ENCODE measurements at places on chromosomes 2 and 18.

DNA sequence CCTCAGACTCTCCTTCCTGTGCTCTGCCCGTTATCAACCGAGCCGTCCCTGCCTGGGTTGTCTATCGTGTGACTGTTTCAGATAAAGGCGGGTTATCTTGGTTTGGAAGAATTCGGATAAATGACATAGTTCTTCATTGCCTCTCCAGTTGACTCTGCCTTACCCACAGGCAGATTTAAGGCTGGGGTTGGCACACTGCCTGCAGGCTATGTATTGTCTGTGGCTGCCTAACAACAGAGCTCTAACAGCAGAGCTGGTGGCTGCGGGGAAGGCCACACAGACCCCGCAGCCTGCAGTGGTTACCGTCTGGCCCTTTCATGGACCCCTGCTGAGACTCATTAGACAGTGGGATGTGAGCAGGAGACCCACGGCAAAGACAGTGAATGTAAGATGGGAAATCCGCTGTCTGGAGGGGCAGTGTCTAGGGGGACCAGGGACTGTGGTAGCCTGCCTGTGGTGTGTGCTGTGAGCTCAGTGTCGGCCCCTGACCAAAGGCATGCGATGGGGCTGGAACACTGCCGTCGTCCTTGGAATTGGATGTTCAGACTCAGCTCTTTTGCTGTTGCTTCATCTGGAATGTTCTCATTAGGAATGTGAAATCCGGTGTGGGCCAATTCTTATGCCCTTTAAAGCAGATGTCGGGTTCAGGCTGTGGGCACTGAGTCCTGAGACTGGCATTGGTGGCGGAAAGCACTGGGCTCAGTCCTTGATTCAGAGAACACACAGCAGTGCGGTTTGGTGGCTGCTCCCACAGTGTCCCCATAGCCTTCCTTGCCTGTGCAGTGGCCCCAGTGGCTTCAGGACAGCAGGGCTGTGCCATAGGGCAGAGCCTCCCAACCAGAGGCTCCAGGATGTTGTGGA is 44.5 kb downstream of the SH3RF3 start:
- DNase-seq: no peak

GRCh38 chr2:217279140-217279539 is 419.3 kb upstream of the TNP1 start:
- no peak for DNase-seq

DNA sequence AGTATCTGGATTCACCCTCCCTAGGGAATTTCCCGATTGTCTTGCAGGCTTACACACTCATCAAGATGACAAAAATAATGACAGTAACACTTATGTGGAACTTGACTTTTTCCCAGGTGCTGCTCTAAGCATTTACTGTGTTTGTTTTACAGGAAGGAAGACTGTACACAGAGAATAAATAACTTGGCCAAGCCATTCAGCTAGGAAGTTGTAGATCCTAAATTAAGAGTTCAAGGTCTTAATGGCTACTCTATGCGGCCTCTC is 549 bp upstream of the DPP4 start:
- DNase-seq: no peak

GRCh38 chr2:207363761-207364290 is 165.9 kb upstream of the CREB1 start:
- no peak for DNase-seq

DNA sequence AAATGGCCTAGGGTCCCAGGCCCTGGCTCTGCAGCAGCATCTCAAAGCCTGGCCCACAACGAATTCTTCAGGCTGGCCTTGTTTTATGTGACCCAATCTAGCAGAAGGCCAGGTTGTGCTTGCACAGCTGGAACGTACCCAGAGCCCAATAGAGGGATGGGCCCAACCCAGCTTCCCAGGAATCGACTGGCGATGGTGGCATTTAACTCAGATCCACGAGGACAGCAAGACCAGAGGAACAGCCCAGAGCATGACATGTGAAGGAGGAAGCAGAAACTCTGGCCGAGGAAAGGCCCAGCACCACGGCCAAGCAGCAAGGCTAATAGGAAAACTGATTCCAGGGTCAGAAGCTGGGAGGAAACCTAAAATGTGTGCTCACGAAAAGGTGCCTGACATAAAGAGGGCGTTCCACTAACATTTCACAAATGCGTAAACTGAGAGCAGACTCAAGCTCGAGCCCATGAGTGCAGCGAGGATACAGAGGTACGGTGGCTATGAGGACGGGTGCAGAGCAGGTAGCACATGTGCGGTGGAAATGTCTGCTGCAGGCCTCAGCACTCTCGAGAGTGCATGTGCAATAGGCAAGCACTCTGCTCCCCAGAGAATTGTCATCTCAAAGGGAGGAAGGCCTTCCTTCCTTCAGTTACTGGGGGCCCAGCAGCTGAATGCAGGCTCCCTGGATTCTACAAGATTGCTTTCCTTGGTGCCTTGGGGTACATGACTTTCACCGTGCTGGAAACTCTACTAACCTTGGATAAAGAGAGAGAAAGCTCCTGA is 156.9 kb upstream of the GLI2 start:
- DNase-seq: no peak

DNA sequence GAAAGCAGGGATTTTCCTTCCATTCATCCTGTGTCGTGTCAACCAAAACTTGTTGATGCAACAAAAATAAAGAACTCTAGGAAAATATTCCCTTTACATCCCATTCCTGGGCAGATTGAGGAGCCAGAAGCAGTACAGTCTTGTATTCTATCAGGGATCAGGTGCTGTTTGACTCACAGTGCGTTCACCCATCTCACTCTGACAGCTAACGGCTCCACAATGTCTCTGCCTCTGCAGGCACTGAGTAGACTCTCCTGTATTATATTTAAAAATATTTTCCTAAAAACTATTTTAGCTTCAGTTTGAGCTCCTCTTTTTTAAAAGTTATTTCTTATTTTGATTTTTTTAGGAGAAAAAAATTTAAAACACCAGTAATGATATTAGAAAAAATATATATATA is 600.6 kb upstream of the SALL3 start:
- DNase-seq: no peak

- no peak for DNase-seq
These were observed 125.7 kb downstream of the GALNT1 start for GRCh38 chr18:35707247-35707646.

- no peak for DNase-seq
These were observed 242.4 kb upstream of the TANK start for GRCh38 chr2:160917850-160918249.

GRCh38 chr2:207766697-207767460 is 2.8 kb downstream of the FZD5 start:
- DNase-seq: no peak

- no peak for DNase-seq
These were observed 30.3 kb upstream of the GPC1 start for GRCh38 chr2:240405133-240405532.

GRCh38 chr2:12807907-12808810 is 91.4 kb downstream of the TRIB2 start:
- no peak for DNase-seq

DNA sequence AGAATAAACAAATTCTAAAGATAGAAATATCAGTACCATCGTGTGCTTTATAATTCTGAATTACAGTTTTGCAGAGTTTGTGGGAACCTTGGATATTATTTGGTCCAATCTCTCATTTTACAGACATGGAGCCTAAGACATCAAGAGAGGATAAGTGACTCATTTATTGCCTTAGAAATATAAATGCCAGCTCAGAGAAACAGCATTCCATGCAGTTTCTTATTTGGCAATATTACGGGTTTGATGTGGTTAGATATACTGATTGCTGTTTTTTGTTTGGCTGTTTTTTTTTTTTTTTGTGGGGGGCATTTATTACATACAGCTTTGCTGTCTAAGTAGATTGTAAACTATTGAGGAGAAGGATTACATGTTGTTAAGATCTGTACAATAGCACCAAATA is 1241.1 kb upstream of the LRRTM1 start:
- no peak for DNase-seq

DNA sequence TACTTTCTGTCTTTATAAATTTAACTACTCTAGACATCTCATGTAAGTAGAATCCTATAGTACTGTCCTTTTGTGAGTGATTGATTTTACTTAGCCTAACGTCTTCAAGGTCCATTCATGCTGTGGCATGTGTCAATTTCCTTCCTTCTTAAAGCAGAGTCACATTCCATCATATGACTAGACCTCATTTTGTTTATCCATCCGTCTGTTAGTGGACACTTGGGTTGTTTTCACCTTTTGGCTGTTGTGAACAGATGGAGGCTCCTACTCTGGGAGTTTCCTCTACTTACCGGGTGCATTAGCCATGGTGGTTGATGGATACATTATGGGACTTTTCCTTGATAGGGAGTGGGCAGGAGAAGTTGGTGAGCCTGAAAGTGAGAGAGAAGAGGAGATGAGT is 6.4 kb upstream of the PDIA6 start:
- no peak for DNase-seq

DNA sequence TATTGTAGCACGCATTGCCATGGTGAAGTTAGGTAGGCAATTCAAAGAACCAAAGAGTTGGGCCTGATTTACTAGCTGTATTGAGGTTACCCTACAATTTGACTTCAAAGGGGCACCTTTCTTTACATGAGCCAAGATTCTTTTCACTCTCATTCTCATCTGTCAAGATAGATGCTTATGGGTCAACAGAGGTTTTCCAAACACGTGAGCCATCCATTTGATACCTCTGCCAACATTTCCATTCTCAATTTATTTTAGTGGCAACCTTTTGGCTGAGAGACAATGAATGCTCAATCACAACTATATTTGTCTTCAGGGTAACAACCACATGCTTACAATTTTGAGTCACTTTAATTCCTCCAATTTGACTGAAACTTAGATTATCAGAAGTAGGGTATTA is 370.6 kb upstream of the CDH20 start:
- no peak for DNase-seq

DNA sequence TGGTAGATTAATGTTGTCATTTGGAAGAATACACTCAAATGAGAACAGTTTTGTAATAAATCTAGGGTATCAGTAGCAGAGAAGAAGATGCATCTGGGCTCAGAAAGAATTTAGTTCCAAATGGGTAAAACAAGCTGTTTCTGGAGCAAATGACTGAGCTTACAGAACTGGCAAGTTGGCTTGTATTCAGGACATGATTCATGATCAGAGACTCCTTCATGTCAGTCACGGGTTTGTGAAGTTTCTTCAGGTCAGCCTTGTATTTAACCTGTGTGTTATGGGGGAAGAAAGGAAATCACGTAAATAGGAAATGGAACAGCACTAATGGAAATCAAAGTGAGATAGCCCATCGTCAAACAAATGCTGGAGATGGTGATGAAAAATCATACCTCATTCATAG is 109.1 kb downstream of the RIF1 start:
- DNase-seq: no peak

GRCh38 chr2:172722481-172722880 is 13.2 kb upstream of the RAPGEF4 start:
- DNase-seq: no peak

- DNase-seq: no peak
These were observed 49.6 kb downstream of the SPIRE1 start for GRCh38 chr18:12608301-12608700.

DNA sequence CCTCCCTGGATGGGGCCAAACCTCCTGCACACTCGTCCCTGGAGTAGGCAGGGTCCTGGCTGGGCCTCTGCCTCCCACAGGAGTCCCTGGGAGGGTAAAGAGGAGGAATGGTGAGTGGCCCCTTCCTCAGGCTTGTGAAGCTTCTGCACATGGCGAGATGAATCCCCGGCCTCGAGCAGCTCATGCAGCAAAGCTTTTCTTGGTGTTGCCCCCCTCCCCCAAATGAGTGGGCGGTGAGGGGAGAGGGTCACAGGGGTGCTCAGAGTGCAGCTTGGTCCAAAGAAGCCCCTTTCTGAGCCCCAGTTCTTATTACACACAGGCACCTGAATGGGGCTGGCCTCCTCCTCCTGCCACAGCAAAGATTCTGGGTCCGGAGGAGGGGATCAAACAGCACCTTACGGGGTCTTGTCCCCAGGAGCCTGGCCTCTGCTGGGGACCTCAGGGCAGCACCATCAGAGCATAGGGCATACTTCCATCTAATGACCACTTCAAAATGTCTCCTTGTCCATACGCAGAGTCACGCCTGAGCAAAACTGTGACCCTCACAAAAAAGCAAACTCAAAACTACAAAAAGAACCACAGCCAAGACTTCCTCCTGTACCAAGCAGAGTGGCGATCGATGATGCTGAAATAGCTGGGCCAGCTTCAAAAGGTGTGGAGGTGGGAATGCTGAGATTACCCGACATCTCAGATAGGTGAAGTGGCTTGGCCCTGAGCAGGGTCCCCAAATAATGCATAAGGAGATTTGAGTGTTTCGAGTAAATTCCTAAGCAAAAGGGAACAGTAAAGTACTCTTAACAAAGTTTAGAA is 148.4 kb upstream of the TWIST2 start:
- DNase-seq: no peak

- no peak for DNase-seq
These were observed 27.1 kb downstream of the STARD7 start for GRCh38 chr2:96181529-96181928.

DNA sequence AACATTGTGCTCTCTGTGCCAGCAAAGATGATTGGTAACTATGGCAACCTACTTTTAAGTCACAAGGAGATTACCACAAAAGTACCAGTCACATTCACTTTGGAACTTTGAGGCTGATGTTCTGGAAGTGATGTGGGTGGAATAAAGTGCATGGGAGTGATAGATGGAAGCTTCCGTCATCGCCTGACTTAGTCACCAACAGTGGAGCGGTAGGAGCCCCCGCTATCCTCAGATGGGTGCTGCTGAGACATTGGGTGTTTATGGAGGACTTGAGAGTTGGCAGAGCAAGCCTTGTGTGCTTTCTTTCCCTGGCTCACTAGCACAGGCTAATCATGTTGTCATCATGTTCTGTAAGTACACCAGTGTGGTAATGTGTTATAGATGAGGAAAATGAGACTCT is 4.6 kb downstream of the PPP1R7 start:
- no peak for DNase-seq

DNA sequence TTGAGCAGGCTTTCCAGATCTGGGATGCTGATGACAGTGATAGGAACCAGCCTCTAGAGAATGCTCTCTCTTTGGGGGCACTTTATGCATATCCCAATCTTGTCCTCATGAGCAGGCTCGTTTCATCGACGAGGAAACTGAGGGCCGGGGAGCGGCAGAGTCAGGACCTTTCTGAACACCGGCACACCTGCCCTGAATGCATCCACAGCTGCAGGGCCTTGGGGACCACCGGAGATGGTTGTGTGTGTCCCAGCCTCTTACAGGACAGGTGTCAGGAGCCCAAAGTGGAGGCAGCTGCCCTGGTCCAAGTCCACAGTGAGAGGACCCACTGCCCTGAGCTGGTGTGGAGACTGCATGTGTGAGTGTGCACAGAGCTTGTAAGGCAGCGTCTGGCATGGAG is 47.6 kb upstream of the FAHD2A start:
- no peak for DNase-seq

GRCh38 chr2:186919296-186919695 is 70.3 kb upstream of the ZSWIM2 start:
- no peak for DNase-seq

- no peak for DNase-seq
These were observed 100.9 kb downstream of the SH3BP4 start for GRCh38 chr2:235052514-235053354.

DNA sequence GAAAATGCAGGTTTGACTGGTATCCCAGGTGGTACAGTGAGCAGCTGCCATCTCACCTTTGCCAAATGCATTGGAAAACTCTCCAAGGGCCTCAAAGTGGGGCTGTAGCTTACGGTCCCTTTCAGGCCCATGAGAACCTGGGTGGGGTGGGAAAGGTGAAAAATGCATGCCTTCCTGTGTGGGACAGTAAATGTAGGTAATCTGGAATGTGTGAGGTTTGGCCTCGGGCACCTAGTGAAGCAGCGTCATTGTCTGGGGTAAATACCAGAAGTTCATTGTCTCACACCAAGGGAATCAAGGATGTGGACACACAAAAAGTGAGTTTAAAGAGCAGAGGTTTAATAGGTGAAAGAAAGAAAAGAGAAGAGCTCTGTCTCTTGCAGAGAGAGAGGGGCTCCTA is 36.6 kb downstream of the TIMM21 start:
- no peak for DNase-seq

- DNase-seq: no peak
These were observed 1115.3 kb downstream of the LRP1B start for GRCh38 chr2:141015341-141016047.
